NCI-H1930 (cell line): ENCODE measurements at places on chromosomes 1 and 21.

GRCh38 chr21:36661511-36662309, 37.2 kb upstream of the SIM2 start:
- DNase-seq, result no peak

DNA sequence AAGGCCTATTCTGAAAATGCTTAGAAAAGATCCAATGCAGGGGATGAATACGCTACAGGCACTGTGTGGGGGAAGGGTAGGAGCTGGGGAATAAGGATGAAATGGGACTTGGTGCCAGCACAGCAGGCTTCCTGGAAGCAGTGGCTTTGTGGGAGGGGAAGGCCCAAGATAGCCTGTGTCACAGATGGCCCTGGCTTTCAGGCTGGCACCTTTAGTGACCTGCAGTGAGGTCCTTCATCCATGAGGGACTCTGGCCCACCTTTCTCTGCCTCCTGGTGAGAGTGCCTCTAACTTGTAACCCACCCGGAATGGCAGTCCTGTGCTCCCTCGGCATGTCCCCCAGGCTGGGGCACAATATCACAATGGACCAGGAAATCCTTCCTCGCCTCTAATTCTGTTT, 919 bp downstream of the CHI3L1 start:
- DNase-seq, result no peak

- DNase-seq, result no peak
These were observed 37.8 kb downstream of the SMAP2 start for GRCh38 chr1:40411294-40411693.

DNA sequence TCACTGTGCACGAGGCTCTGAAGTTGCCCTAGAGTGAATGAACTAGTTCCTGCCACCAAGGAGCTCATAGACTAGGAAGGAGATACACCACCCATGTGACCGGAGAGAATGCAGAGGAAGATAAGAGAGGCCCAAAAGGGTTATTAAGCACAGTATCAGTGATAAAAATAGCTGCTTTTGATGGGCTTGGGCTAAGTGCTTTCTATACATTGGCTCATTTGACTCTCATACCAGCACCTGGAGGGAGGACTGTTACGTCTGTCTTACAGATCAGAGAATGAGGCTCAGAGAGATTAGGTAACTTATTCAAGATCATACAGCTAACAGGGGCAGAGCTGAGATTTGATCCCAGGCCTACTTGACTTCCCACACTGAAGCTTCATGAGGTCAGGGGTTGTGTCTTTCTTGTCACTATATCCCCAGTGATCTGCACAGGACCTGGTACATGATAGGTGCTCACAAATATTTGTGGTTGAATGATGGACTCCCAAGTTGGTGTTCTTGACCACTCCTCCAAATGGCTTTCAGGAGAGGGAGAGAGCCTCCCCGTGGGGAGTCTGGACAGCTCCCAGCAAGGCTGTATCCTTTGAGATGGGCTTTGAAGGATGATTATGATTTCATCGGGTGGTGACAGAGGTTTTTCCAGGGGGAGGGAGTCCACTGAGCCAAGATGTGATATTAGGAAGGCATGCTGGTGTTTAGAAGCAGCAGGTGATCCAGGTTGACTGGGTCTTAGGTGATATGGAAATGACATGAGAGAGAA, 14.4 kb downstream of the PPFIA4 start:
- DNase-seq, result no peak

DNA sequence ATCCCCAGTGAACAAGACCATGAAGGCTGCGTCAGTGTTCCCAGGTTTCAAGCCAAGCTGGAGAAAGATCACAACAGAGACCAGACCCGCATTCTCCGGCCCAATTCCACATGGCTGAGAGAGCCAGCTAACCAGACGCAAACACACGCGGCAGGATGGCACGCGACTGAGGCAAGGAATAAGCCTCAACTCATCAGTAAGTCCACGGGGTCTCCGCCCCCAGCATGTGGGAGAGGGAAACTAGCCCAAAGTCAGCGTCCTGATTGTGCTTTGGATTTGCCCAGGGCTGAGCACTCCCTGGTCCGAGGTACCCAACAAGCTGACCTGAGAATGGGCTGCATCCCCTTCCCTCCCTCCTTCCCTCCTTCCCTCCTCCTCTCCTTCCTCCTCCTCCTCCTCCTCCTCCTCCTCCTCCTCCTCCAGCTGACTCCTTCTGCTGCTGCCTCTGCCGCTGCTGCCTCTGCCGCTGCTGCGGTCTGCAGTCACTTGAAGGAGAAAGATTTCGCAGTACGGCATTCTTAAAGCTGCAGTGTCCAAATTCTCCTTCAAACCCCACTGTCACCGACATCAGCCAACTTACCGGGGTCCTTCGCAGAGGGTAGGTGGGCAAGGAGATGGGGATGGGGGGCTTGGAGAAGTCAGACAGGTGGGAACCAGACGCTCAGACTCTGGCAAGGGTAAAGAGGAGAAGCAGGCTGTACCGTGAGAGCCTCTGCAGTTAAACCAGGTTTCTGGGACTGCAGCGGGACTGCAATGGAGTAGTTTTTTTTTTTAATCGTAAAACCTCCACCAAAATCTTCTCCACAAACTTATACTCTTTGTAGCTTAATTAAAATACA, 33.0 kb upstream of the H6PD start:
- no peak for DNase-seq

- no peak for DNase-seq
These were observed 8.4 kb downstream of the YBX1 start for GRCh38 chr1:42690477-42691156.

DNA sequence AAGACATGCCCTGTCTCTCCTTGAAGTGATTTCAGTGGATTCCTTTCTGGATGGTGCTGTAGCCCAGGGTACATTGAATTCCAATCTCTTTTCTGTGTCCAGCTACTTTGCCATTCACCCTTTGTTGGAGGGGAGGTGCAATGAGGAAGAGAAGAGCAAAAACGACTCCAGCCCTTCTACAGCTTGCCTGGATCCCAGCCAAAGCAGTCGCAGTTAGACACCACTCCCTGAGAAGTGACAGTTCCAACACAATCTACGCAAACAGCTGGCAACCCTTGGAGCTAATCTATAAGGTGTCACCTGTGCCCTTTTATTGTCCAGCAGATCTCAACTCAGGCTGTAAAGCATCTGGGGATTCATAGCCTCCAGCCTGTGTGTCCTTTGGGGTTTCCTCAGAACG, 4.6 kb downstream of the CD244 start:
- DNase-seq, result no peak

GRCh38 chr1:99849413-99849743, 783 bp upstream of the AGL start:
- DNase-seq, result no peak

- DNase-seq, result no peak
These were observed 255.0 kb downstream of the FAF1 start for GRCh38 chr1:50705041-50705440.

- DNase-seq, result no peak
These were observed 101.5 kb upstream of the TMEM51 start for GRCh38 chr1:15051882-15052528.

DNA sequence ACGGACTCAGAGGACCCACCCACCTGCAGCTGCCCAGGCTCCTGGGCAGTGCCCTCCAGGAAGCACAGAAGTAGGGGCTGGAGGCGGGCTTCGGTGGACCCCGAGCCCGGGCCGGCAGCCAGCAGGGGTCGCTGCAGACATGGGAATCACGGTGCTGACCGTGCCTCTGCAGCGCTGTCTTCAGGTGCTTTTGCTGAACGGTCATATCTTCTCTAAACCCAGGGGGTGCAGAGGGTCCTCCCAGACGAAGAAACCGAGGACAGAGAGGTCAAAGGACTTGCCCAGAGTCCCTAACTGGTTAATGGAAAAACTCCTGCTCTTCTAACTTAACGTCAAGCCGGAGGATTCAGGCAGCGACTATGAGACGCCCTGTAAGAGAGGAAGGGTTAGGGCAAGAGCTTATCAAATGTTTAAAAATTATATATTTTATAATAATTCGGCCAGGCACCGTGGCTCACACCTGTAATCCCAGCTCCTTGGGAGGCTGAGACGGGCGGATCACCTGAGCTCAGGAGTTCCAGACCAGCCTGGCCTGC, 21.5 kb upstream of the LEFTY2 start:
- peak; percentile 52 for DNase-seq

- DNase-seq, result no peak
These were observed 155.4 kb downstream of the CLEC20A start for GRCh38 chr1:178341261-178341956.

DNA sequence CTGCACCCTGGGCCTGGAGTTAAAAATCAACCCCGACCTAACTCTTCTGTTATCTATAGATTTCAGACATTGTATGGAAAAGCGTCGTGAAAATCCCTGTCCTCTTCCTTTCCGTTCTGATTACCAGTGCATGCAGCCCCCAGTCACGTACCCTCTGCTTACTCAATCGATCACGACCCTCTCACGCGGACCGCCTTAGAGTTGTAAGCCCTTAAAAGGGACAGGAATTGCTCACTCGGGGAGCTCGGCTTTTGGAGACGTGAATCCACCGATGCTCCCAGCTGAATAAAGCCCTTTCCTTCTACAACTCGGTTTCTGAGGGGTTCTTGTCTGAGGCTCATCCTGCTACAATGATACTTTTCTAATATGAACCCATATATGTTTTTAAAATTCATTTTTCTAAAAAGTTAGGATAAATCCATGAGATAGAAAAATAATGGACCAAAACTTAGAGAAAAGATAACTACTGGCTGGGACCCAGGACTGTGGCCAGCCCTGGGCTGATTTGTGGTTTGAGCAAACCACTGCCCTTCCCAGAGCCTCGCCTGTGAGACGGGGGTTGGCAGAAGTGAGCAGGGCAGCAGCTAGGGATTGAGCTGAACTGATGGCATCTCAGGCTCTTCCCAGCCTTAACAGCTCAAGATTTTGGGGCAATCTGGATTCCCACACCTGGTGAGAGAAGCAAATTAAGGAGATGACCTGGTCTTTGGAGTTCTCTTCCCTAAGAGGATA, 5.0 kb downstream of the UQCRHL start:
- DNase-seq, result no peak

DNA sequence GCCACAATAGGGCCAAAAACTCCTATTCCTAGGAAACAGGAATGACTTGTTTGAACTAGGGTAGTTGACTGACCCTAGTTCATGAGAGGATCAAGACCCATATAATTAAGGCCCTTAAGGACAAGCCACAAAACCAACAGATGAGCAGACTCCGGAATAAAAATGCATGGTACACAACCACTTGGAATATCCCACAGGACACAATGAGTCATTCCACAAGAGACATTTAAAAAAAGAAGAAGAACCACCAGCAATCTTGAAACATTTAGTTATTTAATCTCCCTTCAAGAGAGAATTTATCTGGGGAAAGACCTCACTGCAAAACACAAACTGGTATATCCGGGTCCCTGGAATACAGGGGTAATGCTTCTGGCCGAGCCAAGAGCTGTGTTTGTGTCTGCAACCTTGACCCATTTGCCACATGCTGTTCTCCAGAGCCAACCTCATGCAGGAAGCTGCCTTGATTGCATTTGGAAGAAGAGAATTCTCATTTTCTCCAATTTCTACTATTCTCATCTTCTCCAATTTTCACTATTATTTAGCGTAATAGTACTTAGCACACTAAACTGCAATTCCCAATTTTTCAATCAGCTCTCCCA, 135.5 kb downstream of the TGFBR3 start:
- DNase-seq, result no peak

DNA sequence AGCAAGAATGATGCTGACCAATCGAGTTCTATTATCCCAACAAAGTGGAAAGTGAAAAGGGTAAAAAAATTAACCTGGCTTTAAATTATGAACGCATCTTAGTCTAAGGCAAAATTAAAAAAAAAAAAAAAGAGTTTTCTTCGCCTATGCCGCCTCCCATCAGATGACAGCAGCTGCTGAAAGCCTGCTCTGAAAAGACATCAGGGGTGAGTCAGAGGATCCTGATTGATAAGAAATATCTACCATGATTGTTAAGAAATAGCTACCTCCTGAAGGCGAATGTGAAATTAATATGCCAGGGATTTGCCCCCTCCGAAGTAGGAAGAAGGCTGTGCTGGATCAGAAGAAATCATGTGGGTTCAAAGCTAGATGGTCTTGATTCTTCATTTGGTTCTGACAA, 216.8 kb upstream of the C1orf87 start:
- no peak for DNase-seq

DNA sequence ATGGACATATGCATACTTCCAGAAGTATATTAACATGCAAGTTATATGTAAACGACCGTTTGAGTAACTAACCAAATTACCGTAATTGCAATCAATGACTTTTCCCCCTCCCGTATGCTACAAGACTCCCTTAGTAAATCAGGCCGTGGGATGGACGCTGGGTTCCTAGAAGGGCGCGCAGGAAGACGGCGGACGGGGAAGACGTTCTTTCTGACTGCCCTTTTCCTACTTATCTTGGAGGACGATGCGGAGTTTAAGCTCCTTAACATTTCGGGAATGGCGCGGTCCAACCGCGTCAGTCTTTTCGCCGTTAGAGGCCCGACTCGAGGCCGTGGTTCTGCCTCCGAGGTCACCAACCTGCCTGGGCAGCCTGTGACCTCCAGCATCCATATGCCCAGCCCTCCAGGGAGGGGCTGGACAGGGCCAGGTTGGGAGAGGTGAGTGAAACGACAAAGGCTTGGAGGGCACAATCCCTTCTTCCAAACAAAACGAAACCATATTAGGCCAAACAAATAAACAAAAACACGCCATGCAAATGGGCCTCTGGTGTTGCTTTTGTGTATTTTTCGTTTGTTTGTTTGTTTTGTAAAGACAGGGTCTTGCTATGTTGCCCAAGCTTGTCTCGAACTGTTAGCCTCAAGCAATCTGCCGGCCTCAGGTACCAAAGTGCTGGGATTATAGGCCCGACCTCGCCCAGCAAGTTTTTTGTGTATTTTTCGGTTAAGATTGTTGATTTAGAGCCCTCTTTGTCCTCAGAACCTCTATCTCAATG, 873 bp upstream of the PI4KB start:
- no peak for DNase-seq
